Foreskin keratinocyte (primary cell): ENCODE measurements at places on chromosomes 11 and 22. TPM values are rescaled to one million over a fixed set of nuclear protein-coding genes. Genes with fewer than 3 reads are reported as not detected.

DNA sequence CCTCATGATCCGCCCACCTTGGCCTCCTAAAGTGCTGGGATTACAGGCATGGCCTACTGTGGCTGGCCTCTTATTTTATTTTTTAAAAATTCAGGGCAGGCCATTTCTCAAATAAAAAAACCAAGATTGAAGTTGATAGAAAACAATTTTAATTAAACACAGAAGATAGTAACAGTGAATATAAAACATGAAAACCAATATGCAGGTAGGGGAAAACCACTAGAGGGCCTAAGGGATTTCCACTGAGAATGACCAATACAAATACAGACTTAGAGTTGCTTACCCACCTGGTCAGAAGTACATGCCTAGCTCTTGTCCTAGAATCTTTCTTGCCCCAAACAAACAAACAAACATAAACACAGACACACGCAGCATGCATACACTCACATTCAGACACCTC lies 1.7 kb upstream of the RTCB start:
- DNase-seq, result no peak

DNA sequence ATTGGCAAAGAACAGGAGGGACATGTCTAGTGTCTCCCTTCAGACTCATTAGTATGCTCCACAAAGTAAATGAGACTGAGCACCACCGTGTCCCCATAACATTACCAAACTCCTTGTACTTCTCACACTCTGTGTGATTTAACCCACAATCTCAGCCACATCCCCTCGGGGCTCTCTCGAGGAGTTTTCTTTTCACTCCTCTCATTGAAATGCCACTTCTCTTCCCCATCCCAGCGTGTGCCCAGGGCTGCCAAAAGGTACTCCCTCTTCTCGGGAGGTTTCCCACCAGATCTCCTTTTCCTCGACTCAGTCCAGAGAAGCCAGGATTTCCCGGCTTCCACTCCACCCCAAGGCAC lies 1.1 kb downstream of the RBFOX2 start:
- DNase-seq, result peak; percentile 18

GRCh38 chr11:93072229-93072914 lies 102.9 kb downstream of the MTNR1B start:
- DNase-seq, result no peak

DNA sequence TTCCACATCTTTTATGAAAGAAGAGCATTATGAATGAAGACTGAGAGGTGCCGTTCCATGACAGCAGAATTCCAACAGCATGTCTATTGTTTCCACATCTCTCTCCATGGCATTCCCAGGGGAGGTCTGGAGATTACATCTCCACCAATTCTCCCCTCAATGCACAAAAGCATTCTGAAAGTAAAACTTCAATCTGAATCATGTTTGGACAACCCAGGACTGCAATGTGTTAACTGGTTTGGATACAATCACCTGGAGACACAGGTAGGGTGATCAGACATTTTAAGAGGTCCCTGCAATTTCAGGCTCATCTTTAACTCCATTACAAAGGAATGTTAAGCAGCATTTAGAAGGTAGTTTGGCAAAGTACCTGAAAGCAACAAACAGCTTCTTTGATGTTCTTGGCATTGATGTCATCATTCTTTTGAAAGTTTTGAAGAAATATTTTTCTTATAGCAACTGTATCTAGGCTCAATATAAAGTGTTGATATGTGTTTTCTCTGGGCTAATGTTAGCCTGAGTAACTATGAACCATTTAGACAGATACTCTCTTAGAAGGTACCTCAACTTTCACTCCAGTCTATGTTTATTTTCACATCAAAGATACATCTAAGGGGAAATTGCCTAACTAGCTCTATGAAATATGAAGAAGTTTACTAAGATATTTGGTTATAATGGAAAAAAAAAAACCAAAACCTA lies 181.4 kb upstream of the MTMR2 start:
- no peak for DNase-seq

The C11orf91 gene
- 0.18 and 0.41 TPM in 2 replicates for total RNA-seq

DNA sequence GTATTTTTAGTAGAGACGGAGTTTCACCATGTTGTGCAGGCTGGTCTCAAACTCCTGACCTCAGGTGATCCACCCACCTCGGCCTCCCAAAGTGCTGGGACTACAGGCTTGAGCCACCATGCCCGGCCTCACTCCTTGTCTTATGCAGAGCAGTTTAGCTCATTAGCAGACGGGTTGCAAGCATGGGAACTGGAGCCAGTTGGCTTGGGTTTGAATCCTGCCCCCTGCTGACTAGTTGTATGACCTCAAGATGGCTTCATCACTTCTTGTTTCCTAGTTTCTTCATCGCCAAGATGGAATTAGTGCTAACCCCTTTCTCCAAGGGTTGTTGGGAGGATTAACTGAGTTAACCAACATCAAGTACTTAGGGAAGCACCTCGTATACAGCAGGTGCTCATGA lies 23.4 kb upstream of the RASD2 start:
- no peak for DNase-seq

GRCh38 chr11:62104816-62105653 lies 18.8 kb upstream of the INCENP start:
- DNase-seq, result no peak
